Stimulated activated naive B cell treated with anti-CD40 and anti-IgM and Interleukin-4, amounts not matched to agents 10 μg/mL and 1 μg/mL and 100 μg/mL, for 72 hours (primary cell): ENCODE measurements at places on chromosomes 1 and 21.

- DNase-seq, result no peak
Measured at GRCh38 chr21:45539046-45539795, 3.0 kb downstream of the SLC19A1 start.

DNA sequence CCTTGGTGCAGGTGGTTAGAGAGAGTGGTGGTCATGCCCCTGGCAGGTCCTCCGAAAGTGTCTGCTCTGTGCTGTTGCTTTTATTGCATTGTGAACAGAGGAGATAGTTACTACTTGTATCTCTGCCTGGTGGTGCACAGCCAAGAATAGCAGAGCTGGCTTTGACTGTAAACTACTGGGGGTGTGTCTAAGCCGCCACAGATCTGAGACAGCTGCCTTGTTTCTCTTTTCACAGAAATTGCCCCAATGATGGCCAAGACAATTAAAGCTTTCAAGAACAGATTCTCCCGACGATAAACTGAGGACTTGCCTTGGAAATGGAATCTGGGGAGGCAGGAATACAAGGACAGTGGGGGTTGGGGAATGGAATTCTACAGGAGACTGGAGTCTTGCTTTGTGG, 16.0 kb downstream of the ELOA start:
- DNase-seq, result no peak

DNA sequence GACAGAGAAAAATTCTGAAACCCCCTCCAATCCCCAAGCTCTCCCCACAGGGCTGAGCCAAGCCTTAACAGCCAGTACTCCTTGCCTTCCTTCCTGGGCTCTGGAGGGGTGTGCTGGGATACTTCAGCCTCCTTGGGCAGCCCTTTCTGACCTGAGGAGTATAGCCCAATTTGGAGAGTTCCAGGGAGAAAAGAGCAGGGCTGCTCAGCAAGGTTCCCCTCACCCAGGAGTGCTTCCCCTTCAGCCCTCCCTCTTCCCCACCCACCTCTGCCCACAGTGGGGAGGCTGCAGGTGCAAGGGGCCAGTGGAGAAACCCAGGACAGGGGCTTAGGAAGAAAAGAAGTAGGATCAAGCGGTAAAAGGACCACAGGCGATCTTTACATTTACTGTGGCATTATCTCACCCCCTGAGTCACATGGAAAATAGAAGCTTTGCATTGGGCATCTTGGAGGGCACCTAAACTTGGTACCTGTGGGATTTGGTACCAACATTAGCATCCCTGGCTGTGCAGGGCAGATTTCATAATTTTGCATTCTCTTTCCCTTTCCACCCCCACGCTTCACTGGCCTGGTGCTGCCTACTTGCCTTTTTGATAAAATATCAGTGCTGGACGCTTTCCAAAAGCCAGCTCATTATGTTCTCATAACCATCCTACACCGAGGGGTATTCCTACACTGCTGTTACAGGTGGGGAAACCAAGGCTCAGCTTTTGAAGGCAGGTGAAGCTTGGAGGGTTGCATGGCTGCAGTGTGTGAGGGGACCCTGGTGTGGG, 2.8 kb upstream of the ADORA1 start:
- no peak for DNase-seq

DNA sequence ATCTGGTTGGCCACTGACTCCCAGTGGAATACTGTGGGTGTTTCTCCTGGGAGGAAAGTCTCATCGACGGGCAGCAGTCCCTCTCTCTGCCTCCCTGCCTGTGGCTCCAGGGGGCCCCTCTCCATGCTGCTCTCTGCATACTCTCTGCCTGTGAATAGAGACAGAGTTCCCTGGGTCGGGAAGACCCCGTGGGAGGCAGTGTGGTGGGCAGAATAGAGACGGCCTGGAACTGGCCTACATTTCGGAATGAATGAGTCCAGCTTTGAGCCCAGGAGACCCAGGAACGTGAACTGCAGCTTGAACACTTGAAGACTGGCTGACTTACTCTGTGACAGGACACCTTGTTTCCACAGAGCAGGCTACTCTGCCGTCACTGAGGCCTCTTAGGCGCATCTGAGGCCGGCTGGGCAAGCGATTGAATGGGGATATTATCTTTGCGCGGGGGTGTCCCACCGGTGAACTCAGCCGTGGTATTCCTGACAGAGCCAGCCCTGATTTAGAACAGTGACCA, 64.0 kb downstream of the KIF21B start:
- no peak for DNase-seq

DNA sequence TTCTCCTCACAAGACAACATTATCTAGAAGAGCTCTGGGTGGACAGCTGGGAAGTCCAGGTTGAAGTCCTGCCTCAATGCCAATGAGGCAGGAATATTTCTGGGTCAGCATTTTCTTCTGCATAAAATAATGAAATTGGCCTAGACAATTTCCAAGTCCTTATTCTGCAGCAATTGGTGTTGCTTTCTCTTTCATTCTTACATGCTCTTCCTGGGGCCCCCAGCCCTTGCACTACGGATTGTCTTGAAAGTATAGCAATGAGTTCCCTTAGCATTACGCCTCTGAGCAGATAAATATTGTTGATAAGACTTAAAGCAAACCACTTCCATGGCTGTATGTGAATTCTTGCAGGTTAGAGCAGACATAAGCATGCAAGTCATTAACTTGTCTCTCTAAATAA, 188.5 kb downstream of the TGFBR3 start:
- DNase-seq, result no peak

DNA sequence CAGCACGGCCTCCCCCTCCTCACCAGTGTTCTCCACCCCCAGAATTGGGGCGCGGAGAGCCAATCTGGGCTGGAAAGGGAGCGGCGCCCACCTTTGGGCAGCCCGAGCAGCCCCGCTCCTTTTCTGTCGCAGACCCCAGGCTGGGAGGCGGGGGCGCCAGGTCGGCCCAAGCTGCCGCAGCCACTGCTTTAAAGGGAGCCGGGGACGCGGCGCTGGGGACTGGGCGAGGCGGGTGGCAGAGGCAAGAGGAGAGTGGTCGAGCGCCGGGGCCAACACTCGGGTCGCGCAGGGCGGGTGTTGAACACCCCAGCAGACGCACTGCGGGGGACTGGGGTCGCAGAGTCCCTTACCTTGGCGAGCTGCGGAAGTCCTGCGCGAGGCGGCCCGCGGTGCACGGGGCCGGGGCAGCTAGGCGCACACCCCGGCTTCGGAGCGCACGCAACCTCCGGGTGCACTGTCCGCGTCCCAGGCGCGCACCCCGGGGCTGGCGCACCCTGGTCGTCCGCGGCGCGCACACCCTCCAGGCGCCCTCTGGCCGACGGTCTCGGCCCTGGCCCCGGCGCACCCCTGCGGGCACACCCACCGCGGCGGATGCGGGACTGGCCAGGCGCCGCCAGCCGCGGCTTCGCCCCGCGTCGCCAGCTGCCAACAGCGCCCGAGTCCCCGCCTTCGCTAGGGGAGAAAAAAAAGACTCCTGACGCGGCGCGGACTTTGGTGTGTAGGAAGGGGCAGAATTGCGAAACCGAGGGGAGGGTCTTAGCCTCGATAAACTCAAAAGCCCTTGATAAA, at the start of gene KANK4:
Gene KANK4 (minus strand): TSS at position 679 of the 789 bp plus-strand sequence. CDS start 37,870 bp downstream, outside the sequence.
- DNase-seq, result no peak

DNA sequence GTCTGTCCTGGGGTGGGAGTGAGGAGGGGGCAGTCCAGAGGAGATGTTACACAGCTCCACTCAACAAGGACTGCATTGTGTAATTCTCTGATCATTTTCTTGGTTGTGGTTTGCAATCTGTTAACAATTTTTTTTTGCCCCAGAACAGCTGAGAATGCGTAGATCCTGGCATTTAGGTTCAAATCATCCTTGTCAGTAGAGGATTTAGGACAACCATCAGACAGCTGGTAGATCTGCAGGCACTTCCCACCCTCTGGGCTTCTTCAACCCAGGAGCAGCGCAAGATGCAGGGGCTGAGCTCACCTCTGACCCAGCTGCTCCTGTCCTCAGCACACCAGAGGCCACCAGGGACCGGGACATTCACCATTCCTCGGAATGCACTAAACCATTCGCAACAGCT, 13.5 kb downstream of the BCAR3 start:
- DNase-seq, result no peak

DNA sequence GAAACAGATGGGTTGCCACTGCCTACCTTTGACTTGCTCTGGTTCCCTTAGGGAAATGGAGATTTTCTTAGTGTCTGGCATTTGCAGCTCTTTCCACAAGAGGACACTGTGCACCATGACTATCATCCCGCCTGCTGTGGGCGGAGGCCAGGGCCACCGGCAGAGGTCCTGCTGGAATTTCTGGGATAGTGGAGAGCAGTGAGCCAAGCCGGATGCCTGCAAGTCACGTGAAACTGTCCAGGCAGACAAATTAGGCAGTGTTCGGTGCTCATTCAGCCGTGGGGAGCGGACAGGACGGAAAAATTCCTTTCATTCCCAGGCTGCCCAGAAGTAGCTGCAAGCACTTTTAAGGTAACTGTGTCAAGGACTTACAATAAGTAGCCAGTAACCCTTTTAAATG, 43.4 kb downstream of the IGSF5 start:
- DNase-seq, result no peak

DNA sequence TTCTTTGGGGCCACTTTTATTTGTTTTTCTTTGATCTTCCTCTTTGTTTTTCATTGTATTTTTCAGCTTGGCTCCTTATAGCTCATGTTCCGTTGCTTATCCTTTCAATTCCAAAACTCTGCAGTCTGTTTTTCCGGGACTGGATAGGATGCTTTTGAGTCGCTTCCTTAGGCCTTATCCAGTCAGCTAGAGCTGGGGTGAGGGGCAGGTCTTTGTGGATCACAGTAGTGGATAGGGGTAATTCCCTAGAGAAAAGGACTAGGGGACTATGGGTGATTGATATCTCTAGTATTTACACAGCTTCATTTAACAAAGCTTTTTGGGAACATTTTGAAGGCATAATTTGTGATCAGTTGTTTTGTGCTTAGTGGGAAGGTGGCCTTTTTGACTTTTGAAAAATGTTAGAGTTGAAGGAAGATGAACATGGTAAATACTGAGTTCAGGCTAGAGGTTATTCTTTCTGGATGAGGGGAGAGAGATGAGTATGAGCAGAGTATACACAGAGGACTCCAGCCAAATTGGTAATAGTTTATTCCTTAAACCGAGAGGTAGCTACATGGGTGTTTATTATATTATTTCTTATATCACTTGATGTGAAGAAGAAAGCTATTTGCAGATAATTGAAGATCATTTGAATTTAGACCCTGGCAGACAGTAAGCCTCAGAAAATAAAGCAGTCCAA, 22.5 kb downstream of the CEP350 start:
- no peak for DNase-seq

DNA sequence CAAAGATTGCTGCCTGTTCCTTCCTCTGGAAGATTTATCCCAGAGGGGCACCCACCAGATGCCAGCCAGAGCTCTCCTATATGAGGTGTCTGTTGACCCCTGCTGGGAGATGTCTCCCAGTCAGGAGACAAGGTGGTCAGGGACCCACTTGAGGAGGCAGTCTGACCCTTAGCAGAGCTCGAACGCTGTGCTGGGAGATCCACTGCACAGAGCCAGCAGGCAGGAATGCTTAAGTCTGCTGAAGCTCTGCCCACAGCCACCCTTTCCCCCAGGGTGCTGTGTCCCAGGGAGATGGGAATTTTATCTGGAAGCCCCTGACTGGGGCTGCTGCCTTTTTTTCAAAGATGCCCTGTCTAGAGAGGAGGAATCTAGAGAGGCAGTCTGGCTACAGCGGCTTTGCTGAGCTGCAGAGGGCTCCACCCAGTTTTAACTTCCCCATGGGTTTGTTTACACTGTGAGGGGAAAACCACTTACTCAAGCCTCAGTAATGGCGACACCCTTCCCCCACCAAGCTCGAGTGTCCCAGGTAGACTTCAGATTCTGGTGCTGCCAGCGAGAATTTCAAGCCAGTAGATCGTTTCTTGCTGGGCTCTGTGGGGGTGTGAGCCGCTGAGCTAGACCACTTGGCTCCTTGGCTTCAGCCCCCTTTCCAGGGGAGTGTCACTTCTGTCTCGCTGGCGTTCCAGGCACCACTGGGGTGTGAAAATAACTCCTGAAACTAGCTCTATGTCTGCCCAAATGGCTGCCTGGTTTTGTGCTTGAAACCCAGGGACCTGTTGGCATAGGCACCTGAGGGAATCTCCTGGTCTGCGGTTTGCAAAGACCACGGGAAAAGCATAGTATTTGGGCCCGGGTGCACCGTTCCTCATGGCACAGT, 51.1 kb upstream of the PDC start:
- peak; percentile 11 for DNase-seq

- no peak for DNase-seq
Measured at GRCh38 chr1:109783436-109783835, 19.7 kb upstream of the EPS8L3 start.

GRCh38 chr1:10181154-10181553, 29.2 kb upstream of the KIF1B start:
- DNase-seq, result no peak

DNA sequence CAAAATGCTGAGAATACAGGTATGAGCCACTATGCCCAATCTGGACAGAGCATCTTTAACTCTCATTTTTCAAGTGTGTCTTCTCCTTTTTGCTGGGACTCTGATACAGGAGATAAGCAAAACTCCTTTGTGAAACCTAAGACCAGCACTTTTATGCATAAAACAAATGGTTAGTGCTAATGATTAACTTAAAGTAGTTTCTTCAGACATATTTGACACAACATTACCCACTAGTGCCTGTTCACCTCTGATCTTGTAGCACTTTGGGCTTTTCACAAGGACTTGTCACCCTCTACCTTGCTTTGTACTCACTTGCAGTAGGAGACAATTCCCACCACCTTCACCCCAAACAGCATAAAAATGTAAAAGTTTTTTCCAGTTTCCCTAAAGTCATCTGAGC, 216.3 kb downstream of the RGS7 start:
- no peak for DNase-seq

DNA sequence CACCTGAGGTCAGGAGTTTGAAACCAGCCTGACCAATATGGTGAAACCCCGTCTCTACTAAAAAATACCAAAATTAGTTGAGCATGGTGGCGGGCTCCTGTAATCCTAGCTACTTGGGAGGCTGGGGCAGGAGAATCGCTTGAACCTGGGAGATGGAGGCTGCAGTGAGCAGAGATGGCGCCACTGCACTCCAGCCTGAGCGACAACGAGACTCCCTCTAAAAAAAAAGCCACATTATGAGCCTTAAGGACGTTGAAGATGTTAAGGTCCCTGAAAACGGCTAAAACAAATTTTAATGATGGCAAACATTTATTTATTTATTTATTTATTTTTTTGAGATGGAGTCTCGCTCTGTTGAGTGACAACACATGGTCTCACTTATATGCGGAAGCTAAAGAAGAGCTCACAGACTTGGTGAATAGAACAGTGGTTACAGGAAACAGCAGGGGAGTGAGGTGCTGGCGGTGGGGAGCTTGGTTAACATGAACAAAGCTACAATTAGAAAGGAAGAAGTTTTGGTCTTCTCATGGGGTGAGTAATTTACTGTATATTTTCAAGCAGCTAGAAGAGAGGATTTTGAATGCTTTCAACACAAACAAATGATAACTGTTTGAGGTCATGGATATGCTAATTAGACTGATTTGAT, 47.1 kb downstream of the TCP10L start:
- no peak for DNase-seq
